Ammon's horn (tissue), 1 donor: ENCODE measurements at places on chromosomes 16 and 17.

DNA sequence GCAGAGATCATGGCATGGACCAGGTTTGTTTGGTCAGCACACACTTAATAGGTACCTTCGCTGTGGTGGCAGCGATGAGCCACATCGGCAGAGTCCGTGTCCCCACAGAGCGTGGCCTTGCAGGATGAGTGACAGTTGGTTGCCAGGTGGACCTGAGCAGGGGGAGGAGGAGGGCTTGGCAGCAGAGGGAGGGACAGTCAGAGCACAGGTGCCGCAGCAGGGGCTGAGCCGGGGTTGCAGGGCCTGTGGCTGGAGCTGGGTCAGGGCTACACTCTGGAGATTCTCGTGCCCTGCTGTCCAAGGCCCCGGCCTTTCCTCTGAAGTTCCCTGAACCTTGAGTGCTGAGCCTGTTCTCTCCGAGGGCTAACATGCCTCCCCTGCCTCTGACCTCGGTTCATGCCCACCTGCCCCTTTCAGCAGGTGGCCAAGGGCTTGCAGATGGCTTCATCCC is 24.8 kb downstream of the POLR3E start:
- DNase-seq, result no peak

DNA sequence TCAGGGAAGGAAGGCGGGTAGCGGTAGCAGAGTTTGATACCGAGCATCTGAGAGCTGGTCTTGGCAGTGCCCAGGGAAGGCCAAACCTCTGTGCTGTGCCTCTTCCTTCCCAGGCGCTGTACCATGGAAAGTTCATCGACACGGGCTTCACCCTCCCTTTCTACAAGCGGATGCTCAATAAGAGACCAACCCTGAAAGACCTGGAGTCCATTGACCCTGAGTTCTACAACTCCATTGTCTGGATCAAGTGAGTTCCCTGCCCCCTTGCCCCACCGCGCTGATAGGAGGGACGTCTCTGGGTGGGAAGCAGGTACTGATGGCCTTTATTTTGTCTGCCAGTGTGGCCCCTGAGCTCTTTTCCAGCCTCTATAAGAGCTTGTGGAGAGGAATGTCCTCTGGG is 15.4 kb upstream of the CLEC18A start:
- no peak for DNase-seq

DNA sequence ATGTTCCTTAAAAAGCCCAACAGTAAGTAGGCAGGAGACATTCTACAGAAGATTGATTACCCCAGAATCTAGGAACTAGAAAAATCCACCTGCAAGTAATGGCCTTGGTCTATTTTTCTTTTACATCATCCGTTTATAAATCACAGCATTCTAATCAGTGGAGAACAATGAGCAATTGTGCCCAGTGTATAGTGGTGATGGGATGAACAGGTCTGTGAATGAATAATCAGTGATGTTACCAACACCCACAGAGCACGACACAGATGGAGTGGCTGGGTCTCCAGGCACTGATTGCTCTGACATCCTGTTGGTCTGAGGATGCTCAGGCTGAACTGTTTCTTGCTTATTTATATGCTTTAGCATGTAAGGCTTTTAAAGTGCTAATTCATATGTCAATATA is 1251.2 kb upstream of the CDH8 start:
- DNase-seq, result peak; percentile 67

DNA sequence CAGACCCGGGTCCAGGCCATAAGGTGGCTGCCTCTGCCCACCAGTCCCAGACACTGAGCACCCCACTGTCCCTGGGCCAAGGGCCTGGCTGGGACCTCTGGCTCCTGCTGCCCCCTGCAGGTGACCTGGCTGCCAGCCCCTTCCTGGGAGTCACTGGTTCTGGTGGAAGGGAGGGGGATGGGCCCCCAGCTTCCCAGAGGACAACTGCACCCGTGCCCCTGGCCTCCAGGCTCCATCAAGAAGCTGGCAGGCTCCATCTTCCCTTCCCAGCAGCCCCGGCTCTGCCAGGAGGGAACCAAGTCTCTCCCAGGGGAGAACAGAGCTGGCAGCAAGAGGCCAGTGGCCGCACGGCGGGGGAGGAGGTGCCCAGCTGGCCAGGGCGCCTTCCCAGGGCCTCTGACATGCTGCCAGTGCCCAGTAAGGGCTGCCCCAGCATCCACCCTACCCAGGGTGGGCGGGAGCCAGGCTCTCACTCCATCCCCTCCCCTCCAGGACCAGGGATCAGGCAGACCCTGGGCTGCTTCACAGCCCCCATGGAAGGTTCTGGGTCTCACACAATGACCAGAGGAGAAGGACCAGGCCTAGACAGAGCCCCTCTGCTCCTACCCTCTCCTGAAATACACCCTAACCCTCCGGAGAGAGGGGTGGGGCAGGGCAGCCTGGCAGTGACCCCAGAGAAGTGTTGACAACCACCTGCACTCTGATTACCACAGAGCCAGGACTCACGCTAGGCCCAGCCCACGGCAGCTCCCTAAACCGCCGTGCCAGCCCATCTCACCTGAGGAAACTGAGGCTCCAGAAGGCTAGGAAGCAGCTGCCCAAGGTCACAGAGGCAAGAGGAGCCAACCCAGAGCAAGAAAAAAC is 3.6 kb downstream of the CLUH start:
- DNase-seq, result peak; percentile 56

GRCh38 chr16:74936902-74937560 is 47.9 kb downstream of the WDR59 start:
- DNase-seq, result no peak

DNA sequence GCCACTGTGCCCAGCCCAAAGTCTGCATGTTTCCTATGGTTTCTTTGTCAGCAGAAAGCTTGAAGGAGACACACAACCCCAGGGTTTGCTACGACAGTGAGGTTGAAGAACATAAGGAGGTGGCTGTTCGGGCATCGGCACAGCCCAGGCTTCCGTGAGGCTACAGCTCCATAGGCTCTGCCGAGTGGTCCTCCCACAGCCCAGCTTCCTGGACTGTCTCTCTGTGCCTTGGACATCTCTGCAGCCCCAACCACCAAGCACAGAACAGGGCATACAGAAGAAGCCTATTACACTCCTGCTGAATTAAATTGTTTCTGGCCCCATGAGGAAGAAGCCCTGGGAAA is 3.2 kb upstream of the HAP1 start:
- no peak for DNase-seq

- peak; percentile 28 for DNase-seq
Measured at GRCh38 chr16:23578101-23578830, 17.9 kb downstream of the NDUFAB1 start.

- no peak for DNase-seq
Measured at GRCh38 chr16:27678955-27679354, 129.0 kb downstream of the KATNIP start.

- no peak for DNase-seq
Measured at GRCh38 chr16:51888016-51888415, 658.9 kb downstream of the TOX3 start.

- DNase-seq, result no peak
Measured at GRCh38 chr16:79042886-79043285, 557.7 kb downstream of the MAF start.

DNA sequence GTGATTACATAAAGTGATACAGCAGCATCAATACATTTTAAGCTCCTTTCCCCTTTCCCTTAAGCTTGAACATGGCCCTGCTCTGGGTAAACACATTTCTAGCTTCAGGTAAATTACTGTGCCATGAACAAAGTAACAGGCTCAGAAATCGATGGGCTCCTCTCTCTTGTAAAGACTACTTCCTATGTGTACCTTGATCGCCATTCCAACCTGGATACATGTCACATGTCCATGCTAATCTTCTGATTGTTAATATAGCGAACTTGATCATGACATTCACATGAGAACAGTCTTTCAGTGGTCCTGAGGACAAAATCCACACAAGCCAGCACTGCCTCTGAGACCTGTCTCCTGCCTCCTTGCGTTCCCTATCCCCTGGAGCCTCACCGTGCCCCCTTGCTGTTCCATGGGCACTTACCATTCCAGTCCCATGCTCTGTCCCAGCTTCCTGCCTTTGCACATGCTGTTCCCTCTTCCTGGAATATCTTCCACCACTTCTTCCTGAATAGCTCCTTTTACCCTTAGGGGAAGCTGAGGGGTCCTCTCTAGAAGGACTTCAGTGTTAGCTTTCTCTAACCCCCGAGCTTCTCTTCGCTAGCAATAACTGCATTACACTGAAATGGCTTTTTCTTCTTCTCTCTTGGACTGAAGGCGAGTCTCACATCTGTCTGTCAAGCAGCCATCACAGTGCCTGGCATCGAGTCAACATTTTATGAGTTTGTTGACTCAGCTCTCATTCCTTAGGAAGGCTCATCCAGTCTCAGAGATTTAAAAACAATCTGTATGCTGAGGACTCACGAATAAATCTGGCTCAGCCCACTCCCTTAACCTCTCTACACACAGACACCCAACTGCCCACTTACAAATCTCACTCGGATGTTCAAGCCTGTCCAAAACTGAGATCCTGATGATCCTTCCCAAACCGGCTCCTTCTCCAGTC is 93.3 kb downstream of the ASIC2 start:
- DNase-seq, result no peak

GRCh38 chr17:27622986-27623385 is 8.0 kb upstream of the LGALS9 start:
- peak; percentile 67 for DNase-seq

GRCh38 chr16:55301385-55302008 is 22.5 kb upstream of the IRX6 start:
- peak; percentile 21 for DNase-seq

GRCh38 chr16:13123991-13124390 is 222.6 kb downstream of the SHISA9 start:
- no peak for DNase-seq

DNA sequence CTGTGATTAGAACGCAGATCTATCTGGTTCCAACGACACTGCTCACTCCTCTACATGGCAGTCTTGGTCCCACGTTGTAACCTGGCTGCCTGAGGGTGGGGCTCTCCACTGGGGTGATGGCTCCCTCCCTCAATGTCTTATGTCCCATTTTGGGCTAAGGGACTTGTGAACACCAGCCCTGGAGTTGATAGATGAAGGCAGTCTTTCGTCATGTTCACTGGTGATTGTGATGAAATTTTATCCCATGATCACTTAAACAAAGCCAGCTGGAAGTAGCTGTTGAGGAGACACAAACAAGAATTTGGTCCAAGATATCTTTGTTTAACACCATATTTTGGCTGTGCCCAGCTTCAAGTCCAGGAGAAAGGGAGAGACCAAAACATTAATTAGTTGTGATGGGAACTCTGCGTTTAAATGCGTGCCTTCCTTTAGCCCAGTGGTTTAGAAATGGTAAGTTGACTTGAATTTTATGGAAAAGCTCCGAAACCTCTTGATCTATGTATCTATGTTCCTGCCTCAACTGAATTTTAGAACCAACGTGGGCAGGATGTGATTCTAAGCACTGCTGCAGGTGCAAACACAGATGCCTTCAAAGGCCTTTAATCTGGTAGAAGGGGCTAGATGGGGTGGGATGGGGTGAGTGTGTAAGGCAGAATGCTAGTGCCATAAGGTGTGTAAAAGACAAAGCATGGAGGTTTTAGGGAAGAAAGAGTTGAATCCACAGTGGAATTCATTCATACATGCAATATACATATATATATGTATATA is 186.8 kb upstream of the IRX3 start:
- DNase-seq, result no peak

DNA sequence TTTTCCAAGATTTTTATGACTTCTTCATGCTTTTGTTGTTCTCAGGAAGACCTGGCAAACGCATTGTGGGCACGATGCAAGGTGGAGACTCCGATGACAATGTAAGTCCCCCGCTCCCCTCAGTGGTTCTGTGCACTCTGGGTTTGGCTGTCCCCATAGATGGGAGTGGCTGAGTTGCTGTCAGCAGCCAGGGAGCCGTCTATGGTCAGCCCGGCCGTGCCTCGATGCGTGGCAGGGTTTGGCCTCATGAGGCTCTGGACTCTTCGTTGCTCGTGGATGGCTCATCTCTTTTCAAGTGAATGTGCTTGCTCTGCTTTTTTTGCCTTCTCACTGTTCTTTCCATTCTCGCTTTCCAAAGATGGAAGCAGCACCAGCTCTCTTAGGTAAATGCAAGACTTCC is 31.9 kb downstream of the CLUAP1 start:
- no peak for DNase-seq

DNA sequence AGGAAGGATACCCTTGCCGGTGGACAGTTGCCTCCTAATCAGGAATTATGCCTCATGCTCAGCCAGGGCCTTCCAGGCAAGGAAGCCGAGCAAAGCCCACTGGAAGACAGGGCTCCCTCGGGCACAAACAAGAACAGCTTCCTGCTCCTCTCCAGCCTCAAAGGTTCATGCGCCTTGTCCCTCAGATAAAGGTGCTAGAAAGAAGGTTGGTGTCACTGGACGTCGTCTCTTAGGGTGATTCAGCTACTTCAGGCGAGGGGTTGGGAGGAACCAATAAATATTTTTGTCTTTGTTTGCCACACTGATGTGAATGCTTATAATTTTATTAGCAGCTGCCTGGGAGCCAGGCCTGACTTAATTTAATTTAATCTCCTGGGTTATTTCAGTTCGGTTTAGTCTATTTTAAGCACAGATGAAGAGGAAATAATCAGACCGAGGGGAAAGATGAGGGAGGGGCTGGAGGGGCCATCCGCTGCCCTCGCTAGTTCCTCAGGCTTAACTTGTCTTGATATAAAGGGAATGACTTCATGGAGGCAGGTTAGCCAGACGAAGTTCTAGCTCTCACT is 171.8 kb upstream of the CACNG5 start:
- no peak for DNase-seq

GRCh38 chr17:44557651-44558285 is 484 bp downstream of the FZD2 start:
- DNase-seq, result no peak

DNA sequence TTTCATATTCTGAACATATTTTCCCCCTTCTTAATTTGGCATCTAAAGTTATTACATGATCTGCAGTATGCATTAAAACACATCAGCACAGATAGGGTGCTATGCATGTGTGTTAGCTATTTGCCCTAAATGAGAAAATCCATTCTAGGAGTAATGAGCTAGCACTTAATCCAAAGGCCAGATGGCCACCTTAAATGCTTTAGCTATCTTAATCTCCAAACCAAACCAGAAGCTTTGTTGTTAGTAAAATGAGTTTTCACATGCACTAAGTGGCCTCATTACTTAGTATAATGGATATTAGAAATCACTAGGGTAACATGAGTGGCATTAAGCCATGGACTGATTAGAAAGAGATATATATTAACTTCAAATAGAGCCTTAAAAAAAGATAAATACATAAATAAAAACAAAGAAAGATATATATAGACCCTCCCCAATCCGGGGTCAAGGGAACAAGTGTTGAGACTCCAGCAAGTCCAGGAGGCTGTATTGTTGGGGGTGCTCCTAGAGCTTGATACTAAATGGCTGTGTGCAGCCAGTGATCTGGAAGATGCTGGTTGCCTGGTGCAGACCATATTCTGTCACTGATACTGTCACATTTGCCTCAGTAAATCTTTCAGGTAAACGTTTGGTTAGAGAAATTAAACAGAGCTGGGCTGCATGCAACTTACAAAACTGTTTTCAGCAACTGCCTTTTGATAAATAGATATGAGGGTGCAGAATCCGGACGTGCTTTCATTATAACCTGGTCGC is 67.3 kb downstream of the MYH10 start:
- DNase-seq, result no peak

- no peak for DNase-seq
Measured at GRCh38 chr17:82913304-82914043, 73.7 kb upstream of the ZNF750 start.

DNA sequence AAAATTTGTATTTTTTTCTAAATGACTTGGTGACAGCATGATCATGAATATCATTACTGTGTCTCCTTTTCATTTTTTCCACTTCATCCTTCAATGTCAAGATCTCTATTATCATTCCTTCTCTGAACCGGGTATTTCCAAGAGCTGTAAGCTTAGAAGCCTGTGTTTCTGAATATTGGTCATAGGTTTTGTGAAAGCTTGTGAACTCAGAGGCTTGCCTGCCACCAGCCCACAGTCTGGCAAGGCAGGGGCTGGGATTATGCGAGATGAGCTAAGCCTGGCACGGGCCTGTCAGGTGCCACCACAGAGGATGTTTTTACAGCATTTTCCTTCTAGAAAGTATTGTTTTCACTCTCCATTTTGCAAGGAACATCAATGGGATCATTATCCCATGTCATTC is 92.8 kb downstream of the MYH10 start:
- DNase-seq, result no peak
